GM06990 (cell line): ENCODE measurements at places on chromosomes 1 and 21.

- no peak for DNase-seq
Measured at GRCh38 chr1:48931506-48932192, 155.0 kb upstream of the BEND5 start.

DNA sequence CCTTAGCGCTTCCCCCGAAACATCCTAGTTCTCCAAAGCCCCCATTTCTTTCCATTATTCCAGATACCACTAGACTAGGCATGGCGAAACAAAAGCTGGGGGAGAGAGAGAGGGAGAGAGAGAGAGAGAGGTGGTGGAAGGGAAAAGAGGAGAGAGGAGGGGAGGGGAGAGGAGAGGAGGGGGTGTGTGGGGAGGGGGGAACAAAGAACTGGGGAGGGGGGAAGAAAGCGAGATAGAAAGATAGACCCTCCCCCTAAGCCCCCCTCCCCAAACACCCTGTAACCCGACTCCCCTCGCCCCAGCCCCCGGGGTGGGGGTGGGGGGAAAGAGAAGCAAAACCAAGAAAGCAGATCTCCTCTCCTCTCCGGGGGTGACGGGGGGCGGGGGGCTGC lies 352 bp downstream of the MEX3A start:
- no peak for DNase-seq

DNA sequence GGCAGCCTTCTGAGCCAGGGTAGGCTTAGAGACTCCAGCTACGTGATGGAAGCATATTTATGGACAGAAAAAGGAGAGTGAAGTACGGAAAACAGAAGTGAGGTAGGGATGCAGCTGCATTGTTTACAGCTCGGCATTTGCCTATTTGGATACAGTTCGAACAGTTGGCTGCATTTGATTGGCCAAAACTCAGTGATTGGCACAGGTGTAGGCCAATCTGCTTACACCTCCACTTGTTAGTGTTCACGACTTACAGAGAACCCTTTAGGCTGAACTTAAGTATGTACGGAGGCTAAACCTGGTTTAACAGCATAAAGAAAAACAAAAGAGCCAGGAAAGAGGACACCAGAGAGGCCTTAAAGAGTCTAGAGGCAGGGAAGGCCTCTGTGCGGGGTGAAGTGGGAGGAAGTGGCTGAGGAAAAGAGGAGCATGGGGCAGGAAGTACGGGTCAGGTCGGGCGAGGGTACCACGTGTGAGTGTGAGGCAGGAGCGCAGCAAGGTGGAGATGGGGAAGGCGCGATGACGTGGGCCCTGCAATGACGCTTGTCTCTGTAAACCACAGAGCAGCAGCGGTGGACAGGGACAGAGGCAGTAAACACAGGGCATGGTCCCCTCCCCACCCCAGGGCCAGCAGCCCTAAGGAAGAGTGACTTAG lies 32.0 kb downstream of the RSPH1 start:
- DNase-seq, result peak; percentile 46

DNA sequence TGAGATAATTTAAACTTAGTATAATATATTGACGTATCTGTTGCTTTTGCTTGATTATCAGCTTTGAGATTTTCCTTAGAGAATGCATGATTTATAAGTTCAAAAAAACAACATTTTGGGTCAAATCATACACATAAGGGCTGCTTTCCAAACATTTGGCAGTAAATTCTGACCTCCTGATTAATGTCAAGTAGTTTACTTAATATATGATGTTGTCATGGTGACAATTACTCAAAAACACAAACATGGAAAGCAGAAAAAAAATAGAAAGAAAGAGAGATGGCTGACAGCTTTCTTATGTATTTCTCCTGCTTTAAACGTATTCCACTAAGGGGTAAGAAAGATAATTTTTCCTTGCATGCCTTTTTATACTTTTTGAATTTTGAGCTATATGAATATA lies 258.2 kb upstream of the C1orf105 start:
- DNase-seq, result no peak

GRCh38 chr1:239155466-239156091 lies 230.8 kb upstream of the CHRM3 start:
- DNase-seq, result no peak

- DNase-seq, result no peak
Measured at GRCh38 chr1:227785094-227785804, 30.2 kb upstream of the PRSS38 start.

- DNase-seq, result no peak
Measured at GRCh38 chr1:167776151-167776550, 54.4 kb downstream of the MPZL1 start.

DNA sequence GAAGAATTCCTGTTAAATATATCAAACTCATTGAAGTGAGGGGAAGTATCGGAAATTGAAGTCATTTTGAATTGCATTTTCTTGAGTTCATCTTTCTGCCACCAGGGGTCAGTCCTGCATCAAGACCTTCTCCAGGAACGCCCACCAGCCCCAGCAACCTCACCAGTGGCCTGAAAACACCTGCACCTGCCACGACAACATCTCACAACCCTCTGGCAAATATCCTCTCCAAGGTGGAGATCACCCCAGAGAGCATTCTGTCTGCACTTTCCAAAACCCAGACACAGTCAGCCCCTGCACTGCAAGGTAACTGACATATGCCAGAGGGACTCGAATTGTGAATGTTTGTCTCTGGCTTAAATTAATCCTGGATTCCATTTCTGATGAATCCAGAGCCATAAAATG lies 22.8 kb upstream of the TARS2 start:
- peak; percentile 31 for DNase-seq

DNA sequence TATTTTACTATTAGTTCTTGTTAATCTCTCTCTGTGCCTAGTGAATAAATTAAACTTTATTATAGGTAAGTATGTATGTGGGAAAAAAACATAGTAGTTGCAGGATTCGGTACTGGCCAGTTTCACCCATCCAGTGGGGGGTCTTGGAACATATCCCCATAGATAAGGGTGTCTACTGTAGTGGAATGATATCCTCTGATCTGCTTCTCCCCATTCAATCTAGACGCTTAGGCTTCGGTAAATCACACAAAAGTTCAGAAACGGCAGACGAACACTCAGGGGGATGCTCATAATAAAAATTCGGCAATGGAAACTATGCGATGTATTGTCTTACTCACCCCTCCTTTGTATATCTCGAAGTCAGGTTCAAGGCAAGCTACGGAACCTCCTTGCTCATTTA lies 232.9 kb upstream of the COA6 start:
- no peak for DNase-seq

GRCh38 chr1:118923319-118923718 lies 64.8 kb downstream of the TBX15 start:
- DNase-seq, result no peak

GRCh38 chr1:235006132-235006721 lies 122.4 kb downstream of the TOMM20 start:
- no peak for DNase-seq

DNA sequence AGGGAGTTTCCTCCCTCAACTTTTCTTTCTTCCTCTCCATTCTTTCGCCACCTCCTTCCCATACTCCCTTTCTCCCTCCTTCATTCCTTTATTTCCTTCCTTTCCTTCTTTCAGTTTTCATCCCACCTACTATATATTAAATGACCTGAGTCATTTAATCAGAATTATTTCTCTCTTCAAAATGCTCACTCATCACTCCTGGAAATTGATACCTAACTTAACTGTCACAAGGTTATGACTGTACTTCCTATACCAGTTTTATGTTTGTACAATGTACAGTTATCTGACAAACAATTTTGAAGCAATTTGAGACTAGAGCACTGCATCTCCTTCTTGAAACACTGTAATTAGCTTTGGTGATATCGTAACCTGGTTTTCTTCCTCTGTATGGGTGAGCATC lies 41.4 kb downstream of the NEXN start:
- no peak for DNase-seq

GRCh38 chr1:78102916-78103315 lies 57.1 kb downstream of the GIPC2 start:
- DNase-seq, result no peak

DNA sequence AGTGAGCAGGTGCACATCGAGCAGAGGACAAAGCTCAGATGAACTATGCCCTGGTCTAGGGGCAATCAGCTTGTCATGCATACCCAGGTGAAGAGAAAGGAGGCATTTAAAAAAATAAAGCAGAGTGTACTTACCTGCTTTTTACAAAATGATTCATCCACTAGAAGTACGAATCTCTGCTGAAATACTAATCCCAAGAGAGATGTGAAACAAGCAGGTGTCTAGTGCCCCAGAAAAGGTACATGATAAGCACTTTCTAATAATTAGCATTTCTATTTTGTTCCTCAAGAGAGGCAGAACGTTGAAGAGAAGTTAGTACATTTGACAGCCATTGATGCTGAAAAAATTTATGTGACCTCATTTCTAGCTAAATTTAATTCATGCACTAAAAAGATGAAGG lies 31.1 kb downstream of the CHODL start:
- no peak for DNase-seq

GRCh38 chr1:205974712-205975111 lies 28.5 kb downstream of the RAB7B start:
- DNase-seq, result no peak

GRCh38 chr1:226653311-226653921 lies 85.7 kb downstream of the ITPKB start:
- DNase-seq, result peak; percentile 64

- no peak for DNase-seq
Measured at GRCh38 chr1:156431769-156432668, 63.0 kb downstream of the RHBG start.

GRCh38 chr1:215600867-215601266 lies 33.8 kb downstream of the KCTD3 start:
- DNase-seq, result no peak

GRCh38 chr21:27429710-27430341 lies 462.9 kb upstream of the ADAMTS5 start:
- DNase-seq, result no peak

DNA sequence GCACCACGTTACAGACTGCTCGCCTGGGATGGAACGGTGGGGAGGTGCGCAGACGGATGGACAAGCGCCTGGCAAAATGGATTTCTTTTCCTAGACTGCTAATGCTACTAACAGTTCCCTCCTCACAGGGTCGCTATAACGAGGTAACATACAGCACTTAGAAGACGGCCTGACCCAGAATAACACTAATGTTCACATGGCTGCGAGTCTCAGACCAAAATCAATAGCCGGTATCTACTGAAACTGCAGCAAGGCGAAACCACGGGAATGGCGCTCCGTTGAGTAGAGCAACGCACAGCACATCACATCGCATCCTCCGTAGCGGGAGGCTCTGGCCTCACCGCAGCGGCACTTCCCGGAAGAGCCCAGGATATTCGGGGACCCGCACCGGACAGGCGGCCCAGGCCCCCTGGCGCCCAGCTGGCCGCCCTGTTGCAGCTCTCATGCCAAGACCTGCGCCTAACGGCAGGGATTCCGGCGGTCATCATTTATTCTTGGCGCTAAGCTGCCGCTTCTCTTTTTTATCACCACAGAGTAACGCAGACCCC lies 46.6 kb downstream of the VPS26C start:
- no peak for DNase-seq

- DNase-seq, result no peak
Measured at GRCh38 chr1:6612641-6613360, 730 bp upstream of the PHF13 start.

DNA sequence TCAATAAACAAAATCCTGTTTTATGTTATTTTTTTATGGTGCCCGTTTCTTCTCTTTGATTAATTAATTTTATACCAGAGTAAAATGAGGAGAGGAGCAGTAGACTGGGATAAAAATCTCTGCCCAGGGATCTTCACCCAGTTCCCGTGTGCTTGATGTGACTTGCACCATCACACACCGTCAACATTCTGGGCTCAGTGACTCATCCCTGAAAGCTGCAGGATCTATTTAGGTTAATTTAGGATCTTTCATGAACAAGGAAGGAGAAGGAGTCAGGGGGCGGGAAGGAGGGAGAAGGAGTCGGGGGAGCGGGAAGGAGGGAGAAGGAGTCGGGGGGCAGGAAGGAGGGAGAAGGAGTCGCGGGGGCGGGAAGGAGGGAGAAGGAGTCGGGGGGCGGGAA lies 182.4 kb downstream of the SMYD3 start:
- DNase-seq, result no peak

DNA sequence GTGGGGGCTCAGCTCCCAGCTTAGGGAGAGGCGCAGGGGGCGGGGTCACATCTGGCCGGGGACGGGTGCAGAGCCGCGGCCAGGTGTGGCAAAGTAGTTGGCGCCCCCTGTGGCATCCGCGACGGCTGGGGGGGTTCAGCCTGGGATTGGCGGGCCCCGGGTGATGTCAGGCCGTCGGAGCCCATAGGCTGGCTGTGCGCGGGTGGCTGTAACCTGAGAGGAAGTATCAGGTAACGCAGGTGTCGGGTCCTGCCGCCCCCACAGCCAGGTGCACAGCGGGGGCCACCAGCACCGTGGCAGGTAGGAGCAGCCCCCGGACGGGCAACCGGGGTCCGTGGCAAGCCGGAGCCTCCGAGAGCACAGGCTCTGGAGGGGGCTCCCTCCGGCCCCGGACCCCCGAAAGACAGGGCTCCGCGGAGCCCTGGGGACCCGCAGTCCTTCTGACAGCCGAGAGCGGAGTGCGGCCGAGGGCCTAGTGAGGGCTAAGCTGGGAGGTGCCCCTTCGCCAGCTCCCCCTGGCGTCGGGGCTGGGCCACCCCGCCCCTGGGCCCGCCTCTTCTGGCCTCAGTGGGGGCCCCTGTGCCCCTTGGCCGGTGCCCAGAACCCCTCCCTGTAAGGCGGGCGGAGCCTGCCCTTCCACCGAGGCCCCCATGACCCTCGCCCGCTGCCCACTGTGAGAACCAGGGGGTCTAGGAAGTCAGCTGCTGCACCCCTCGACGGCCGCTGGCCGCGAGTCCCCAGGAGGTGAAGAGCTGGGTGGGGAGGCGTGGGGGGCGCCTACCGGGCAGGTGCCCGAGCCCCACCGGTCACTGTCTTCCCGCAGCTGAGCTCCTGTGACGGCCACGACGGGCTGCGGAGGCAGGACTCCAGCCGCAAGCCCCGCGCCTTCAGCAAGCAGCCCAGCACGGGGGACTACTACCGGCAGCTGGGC lies 17.9 kb downstream of the TNFRSF25 start:
- no peak for DNase-seq

- DNase-seq, result peak; percentile 44
Measured at GRCh38 chr1:243727503-243728203, 122.4 kb downstream of the AKT3 start.

GRCh38 chr1:76473591-76473990 lies 393.7 kb upstream of the ST6GALNAC5 start:
- no peak for DNase-seq

- DNase-seq, result peak; percentile 80
Measured at GRCh38 chr1:212595787-212596714, 12.5 kb upstream of the ATF3 start.

DNA sequence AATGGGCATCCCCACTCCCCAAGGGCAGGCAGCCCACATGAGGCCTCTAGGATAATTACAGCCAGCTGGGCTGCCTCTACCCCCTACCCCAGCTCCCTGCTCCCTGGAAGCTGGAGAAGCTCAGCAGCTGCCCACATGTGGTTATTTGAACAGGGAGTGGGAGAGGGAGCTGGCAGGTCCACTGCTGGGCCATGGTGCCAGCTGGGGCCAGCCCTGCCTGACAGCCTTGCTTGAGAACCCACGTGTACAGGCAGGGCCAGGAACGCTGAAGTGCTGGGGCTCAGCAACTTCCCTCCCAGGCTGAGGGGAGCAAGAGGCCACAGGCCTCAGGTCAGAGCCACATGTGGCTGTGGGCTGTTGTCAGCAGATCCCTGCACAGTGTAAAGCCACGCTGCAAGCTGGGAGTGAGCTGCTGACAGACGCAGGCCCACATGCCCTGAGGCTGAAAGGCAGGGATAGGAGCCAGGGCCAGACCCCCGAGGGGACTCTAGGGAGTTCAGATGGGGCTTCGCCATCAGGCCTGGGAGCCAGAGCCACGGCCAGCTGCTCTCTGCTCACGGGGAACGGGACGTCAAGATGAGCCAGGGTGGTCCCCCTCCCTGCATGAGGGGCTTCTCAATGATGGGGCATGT lies 129.0 kb downstream of the SYF2 start:
- no peak for DNase-seq
